ENCODE measurements at places on chromosomes 1 and 21.

- DNase-seq, result no peak
Measured at GRCh38 chr1:41902664-41903063, 16.1 kb downstream of the HIVEP3 start.

DNA sequence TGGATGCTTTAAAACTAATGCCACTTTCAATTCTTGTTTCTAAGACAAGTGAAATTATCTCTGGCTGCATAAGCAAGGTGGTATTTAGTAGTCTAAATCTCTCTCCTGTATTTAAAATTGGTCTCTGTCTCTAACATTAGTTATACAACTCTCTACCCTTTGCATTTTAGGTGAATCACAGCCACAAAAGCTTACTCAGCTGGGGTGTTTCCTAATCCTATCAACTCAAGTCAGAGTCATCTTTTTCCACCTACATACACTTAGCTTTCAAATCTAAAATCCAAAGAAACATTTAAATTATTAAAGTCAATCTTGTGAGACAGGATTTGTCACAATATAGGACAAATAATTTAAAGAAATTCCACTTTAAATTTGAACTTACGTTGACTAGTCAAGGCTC, 255.1 kb upstream of the CXADR start:
- no peak for DNase-seq

DNA sequence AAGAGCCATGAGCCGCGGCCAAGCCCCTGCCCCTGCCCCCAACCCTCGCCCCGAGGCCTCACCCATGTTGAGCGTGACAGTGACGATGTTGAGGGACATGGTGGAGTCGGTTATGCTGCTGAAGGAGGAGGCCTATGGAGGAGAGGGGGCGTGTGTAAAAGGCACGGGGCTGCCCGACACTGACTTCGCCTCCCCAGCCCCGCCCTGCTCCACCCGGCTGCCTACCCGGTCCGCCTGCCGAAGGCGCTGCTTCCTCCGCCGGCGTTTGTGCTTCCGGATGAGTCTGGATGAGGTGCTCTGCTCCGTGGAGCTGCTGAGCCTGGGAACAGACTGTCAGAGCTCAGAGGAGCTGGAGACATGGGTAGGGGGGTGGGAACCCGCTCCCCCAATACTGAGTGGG, 9.0 kb downstream of the DVL1 start:
- no peak for DNase-seq

DNA sequence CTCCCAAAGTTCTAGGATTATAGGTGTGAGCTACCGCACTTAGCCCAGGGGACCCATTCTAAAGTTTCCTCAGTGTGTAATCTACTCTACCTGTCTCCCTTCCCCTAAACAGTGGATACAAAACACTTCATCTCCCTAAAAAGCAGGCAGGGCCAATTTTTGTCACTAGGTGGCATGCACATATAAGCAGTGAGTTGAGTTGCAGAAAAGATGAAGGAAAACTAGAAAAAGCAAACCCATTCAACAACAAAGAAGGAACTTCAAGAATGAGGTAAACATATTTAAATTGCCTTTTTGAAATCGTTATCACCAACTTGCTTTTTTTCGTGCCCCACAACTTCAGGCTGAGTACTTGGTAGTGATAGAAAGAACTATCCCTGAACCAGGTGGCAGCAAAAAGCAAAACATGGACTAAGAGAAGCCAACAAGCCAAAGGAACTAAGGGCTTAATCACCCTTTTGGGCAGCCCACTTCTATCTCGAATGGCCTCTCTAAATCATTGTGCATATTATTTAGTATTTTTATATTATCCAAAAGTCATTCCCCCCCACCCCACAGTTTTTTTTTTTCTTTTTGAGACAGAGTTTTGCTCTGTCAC, 19.7 kb upstream of the ALDH9A1 start:
- DNase-seq, result peak; percentile 25

GRCh38 chr1:65791396-65791795, 1.3 kb upstream of the PDE4B start:
- DNase-seq, result no peak

DNA sequence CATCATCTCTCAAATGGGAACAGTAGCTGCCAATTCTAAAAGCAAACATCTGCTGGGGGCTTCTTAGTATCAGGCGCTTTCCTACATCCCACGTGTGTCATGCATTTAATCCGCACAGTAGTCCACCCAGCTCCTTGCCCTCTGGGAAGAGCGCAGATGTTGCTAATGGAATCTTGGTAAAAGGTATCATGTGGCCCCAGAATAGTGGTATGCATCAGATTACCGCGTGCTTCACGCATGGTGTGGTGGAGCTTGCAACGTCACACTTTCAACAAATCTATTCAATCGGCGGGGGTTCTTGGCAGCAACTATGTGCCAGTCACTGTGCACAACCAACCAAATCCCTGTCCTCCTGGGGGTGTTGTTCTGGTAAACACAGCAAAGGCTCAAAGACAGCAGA, 141.0 kb downstream of the HIVEP3 start:
- no peak for DNase-seq

DNA sequence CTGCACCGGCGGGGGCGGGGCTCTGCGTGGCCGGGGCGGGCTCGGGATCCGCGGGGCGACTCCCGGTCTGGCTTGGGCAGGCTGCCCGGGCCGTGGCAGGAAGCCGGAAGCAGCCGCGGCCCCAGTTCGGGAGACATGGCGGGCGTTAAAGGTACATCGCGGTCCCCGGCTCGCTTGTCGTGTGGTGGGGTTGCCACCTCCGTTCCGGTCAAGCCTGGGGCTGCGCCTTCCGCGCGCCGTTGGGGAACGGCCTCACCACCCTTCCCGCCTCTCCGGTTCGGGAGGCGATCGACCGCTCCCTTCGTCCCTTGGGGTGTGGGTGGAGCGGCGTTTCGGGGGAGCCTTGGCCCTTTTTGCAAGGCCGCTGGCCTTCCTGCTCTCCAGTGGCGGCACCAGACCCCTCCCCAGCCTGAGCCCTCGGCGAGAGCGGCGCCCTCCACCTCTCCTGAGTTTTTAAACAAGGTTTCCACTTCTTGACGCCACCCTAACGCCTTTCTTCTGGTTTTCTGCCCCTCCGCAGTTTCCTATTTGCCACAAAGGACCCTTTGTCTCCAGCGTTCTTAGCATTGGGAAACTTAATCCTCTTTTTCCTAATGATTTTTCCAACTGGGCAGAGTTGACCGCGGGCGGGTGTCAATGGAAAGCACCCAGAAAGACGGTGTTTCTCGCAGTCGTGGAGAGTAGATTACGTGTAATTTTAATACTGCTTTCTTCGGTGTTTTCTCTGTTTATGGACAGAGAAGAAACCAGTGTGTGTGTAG, at the start of the genes LEPR and LEPROT:
Gene LEPR, plus strand, starts transcription at position 79 of the 761 bp plus-strand sequence. CDS start 144,898 bp downstream, outside the sequence.
Gene LEPROT, plus strand, starts transcription at position 79 of the 761 bp plus-strand sequence. Its CDS starts 57 bp downstream, at position 136.
- no peak for DNase-seq

DNA sequence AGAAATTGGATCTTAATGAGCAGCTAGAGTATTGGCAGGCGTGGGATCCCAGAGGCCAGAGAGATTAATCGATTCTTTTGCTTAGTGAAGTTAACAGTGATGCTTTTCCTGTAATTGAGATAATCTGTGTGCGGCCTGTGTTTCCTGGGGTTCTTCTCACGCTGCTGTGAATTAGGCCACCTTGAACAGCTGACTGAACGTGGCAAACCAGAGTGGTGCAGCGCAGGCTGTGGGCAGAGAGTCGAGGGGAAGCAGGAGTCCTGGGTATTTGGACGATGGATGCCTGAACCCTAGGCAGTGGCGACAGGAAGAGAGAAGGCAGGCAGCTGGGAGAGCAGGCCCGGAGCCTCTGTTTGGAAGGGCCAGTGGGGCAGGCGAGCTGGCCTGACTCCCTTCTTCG, 51.7 kb downstream of the RYR2 start:
- no peak for DNase-seq

- DNase-seq, result no peak
Measured at GRCh38 chr1:6512245-6512907, 20.9 kb upstream of the PLEKHG5 start.

GRCh38 chr1:194503209-194503608, 1316.8 kb upstream of the B3GALT2 start:
- no peak for DNase-seq

DNA sequence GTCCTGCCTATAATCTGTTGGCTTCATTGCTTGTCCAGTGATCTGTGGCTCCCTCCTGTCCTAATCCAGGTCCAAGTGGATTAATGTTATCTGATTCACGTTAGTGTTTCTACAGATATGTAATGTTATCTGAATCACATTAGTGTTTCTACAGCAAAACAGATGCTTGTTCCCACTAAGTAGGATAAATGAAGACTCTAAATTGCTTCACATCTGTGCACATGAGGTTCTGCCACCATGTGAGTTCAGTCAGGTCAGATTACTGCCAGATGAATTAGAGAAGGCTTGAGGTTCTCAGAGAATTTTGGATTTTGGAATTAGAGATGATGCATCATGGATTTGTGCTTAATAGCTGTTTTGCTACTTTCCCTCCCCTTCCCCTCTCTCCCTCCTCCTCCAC, 13.2 kb downstream of the DISC1 start:
- no peak for DNase-seq

- peak; percentile 76 for DNase-seq
Measured at GRCh38 chr1:92882819-92883218, 51.0 kb downstream of the RPL5 start.

DNA sequence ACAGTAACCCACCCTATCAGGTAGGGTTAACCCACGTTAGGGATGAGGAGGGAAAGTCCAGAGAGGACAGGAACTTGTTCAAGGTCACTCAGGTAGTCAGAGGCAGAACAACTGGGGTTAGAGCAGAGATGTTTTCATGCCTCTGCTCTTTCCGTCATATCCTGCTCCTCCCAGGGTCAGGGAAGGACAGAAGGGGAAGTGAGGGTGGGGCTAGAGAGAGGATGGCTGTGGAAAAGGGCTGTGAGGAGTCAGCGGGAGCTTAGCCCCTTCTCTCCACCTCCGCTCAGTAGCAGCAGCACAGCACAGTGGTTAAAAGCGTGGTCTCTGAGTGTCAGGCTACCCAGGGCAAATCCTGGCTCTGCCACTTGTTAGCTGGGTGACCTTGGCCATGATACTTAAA, 36.5 kb downstream of the DDX20 start:
- DNase-seq, result no peak

- no peak for DNase-seq
Measured at GRCh38 chr1:193799948-193800690, 613.7 kb upstream of the B3GALT2 start.

- DNase-seq, result no peak
Measured at GRCh38 chr1:161986328-161986727, 37.3 kb downstream of the OLFML2B start.

DNA sequence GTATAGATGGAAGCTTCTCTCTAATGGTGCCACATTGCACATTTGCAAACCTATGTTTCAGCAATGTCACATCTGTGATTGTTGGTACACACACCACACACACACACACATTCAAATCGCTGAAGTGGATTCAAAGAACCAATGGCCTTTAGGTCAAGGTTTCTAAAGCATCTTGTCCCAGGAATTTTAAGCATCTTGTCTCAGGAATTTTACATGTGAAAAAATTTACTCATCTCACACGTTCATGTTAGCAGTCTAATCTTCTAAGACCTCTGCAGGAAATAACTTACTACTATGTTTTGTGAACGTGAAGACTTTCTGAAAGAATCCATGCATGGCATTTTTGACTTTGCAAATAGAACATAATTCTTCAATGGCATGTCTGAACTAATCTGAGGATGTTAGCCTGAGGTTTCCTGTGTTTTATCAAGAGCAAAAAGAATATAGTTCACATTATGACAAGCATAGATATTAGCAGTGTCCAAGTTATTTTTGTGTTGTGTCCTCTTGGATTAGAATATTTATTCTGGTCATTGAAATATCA, 125.1 kb downstream of the CYYR1 start:
- DNase-seq, result no peak

- DNase-seq, result no peak
Measured at GRCh38 chr1:228922722-228923376, 187.6 kb downstream of the RHOU start.

- peak; percentile 81 for DNase-seq
Measured at GRCh38 chr1:116377541-116378529, 4.8 kb downstream of the ATP1A1 start.

DNA sequence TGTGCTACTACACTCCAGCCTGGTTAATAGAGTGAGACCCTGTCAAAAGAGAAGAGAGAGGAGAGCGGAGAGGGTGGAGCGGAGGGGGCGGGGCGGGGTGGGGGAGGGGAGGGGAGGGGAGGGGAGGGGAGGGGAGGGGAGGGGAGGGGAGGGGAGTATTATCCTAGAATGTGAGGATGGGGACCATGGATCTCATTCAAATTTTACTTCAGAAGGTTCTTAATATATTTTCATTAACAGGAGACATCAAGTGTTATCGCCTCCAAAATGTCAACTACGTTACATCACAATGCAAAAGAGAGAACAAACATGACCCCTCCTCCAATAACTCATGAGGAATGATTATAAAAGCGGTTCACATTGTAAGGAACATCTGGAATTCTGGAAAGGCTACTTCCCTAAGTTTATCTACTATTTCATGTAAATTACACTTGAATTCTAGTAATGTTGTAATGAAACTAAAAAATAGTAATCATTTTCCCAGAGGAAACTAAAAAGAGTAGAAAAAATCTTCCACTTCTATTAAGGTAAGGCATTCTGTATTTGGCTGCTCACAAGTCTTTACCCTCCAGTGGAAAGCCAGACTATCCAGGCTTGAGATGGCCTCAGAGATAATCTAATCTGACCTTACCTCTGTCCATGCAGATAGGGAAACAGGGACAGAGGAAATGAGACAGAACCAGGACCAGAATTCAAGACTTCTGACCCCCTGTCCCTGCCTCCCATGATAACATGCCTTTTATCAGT, 18.8 kb upstream of the GUCA2A start:
- no peak for DNase-seq

DNA sequence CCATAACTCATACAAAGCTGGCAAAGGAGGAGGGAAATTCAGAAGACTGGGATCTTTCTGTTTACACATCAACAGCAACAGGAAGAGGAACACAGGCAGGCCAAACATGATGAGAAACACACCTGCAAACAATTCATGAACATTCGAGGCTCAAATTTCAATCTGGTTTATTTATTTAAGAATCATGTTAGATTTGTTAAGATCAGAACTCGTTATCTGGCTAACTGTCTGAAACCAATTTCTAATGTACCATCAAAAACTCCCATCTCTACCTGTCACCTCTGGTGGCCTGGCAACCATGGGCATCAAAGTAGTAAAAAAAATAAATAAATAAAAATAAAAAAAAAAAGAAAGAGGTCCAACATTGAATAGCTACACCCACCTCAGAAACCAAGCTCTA, 9.8 kb downstream of the LBR start:
- DNase-seq, result no peak

DNA sequence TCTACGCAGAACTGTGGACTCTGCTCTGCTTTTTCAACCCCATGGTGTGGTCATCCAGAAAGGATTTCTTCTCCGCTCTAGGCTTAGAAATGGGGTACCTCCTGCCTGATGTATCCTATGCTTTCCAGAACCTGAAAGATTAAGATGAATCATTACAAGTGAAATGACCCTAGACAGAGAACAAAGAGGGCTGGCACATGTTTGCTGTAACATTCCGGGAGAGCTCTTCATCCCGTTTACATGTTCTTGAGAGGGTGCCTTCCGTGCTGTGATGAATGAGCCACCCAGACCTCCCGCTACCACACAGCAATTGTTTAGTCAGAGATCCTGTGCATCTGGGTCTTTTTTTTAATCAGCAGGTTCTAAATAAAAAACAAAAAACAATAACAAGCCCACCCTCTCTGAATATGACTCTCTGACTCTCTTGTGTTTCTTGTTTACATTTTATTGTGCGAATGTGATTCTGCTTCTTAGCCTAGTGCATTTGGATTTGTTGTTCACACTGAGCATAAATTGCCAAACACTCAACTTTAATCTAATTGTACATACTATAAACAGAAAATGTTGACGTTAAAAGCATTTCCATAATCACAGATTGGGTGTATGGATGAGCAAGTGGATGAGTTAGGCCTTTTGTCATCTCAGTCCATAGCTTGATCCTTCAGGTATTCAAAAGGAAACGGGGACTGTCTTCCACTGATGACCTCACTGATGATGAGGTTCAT, 87.1 kb downstream of the GPR88 start:
- no peak for DNase-seq
